SW 1271 (cell line): ENCODE measurements at places on chromosomes 6 and 20.

- no peak for DNase-seq
These were observed 97.0 kb downstream of the TRERF1 start for GRCh38 chr6:42354702-42355101.

- no peak for DNase-seq
These were observed 41.6 kb upstream of the RPN2 start for GRCh38 chr20:37137547-37137946.

- no peak for DNase-seq
These were observed 411.7 kb upstream of the SOX4 start for GRCh38 chr6:21181866-21182265.

GRCh38 chr6:44254191-44255104 lies 2.9 kb downstream of the SLC35B2 start:
- no peak for DNase-seq

DNA sequence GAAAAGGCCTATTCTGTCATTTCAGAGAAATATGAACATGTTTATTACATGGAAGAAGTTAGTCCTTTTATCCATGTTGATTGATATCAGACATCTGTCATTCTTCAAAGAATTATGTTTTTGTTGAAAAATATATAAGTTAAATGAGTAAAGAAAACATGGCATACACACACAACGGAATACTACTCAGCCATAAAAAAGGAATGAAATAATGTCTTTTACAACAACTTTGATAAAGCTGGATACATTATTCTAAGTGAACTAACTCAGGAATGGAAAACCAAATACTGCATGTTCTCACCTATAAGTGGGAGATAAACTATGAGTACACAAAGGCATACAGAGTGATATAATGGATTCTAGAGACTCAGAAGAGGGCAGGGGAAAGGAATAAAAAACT lies 9.3 kb downstream of the FKBP5 start:
- no peak for DNase-seq

DNA sequence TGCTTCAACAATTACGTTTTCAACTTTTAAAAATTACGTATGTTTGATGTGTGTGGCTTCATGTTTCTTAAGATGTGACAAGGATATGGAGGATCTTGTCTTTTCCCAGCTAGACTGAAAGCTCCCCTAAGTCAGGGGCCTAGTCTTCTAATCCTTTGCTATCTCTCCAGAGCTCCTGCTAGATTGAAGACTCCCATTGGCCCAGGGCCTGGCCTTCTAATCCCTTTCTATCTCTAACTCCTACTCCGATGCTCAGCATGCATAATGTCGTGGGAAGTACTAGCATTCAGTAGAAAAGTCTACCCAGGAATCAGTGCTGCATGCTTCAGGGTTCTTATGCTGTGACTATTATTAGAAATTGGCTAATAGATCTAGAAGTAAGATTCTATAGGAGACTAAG lies 144.8 kb upstream of the SUPT3H start:
- DNase-seq, result no peak

DNA sequence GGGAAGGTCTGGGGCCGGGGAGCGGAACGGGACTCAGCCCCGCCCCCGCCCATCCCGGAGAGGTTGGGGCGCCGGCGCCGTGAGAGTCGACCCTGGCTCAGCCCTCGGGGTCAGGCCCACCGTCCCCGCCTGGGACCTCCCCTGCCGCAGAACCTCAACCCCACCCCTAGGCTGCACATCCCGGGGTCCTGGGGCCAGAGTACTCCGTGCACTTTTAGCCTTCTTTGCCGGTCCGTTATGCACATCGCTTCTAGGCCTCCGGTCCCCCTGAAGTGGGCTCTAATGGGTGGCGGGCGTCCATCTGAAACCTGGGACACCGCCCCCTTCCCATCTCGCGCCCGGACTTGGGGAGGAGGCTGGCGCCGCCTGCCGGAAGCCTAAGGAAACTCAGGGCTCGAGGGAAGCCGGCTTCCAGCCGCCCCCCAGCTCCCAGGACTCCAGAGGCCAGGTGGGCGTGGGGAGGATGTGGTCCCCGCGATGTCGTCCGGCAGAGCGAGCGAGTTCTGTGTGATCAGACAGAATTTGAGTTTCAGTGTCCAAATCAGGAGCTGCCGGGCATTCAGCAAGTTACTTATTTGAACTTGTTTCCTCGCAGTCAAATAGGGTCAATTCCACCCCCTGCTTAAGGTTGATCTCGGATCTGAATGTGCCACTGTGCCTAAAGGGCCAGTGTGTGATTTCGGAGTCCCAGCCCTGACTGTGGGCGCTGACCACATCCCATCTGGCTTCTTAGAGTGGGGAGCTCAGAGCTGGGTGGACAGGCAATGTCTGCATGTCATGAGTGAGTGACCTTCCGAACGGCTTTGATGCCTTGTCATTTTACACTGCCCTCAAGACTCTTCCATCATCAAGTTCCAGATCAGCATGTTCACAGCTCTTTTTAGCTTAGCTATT lies 47.6 kb downstream of the CPXM1 start:
- DNase-seq, result no peak

- DNase-seq, result no peak
These were observed 675.8 kb downstream of the HACE1 start for GRCh38 chr6:104183816-104184435.

DNA sequence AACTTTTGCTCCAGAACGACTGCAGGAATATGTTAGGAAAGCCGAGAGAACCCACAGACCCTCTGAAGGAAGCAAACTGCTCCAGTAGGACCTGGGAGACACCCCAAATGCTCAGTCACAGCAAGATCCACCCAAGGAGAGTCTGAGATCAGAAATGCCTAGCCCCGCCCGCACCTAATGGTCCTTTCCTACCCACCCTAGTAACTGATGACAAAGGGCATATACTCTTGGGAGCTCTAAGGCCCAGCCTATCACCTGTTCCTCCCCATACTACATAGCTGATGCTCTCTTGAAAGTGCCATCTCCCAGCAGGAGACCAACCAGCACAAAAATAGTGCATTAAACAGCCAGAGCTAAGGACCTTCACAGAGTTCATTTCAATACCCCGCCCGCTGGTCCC lies 67.6 kb downstream of the CD2AP start:
- no peak for DNase-seq

DNA sequence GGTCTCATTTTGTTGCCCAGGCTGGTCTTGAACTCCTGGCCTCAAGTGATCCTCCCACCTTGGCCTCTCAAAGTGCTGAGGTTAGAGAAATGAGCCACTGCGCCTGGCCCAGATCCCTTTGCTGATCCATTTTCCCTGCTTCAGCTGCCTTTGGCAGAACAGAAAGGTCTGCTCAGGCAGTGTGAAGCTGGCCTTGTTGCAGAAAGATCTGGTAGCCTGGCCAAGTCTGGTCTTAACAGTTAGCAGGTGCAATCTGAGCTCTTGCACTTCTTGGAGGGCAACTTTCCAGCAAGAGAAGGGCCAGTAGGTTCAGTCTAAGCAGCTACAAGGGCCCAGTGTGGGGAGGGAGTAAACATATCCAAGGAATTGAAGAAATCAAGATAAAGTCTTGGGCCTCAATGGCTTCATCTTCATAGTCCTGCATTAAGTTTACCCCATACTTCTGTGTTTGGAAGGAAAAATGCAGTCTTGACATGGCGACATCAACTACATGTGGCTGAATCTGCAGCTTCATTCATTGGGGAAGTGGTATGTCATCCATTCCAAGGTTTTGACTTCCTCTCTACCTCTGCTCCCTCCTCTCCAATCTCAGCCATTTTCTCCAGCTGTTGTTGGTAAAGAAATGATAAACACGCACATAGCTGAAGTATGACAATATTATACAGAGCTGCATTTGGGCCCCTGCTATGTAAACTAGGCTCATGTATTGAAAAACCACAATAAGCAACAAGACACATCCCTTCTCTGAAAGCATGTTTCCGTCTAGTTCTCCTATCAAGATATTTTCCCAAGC lies 39.0 kb upstream of the NEDD9 start:
- no peak for DNase-seq

DNA sequence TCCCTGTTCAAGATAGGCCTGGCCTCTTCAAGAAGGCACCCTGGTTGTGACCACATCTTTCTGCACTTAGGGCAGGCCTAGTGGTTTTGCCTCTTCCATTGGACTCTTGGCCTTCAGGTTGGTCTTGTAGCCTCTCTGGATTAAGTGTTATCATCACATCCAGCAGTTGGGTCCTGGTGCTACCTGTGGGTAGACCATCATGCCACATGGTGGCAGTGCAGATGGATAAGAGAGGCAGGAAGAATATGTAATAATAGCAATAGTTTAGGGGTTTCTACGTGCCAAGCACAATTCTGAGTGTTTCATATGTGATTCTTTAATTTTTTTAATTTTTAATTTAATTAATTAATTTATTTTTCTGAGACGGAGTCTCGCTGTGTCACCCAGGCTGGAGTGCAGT lies 28.5 kb upstream of the SNRPB2 start:
- DNase-seq, result no peak

- DNase-seq, result no peak
These were observed 88.3 kb downstream of the ZHX3 start for GRCh38 chr20:41229259-41229658.

DNA sequence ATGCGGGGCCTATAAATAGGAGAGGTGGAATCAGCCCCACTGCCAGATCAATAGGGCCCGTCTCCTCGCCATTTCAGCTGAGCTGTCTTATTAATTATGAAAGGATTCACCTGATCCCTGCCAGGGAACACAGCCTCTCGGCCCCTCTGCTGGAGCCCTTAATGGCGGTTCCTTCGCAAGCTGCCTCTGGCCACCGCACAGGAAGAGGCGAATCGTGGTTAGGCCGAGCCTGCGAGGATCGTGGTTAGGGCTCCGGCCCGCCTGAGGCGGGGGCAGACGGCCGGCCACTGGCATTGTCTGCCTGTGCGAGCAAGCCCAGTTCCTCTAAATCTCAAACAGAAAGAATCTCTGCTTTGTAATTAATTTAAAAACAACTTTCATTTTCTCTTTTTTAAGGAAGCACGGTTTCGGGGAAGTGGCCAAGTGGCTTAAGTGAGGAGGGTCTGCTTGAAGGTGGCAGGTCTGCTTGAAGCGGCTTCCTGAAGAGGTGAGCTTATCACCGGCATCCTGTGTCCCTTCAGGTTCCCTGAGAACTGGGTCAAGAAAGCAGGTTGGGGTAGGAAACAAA lies 9.2 kb downstream of the NRN1 start:
- no peak for DNase-seq

- no peak for DNase-seq
These were observed 17.0 kb upstream of the ADGRF4 start for GRCh38 chr6:47681201-47681990.

GRCh38 chr6:7235712-7236305 lies 77.2 kb downstream of the SSR1 start:
- no peak for DNase-seq

GRCh38 chr20:5614506-5614905 lies 135.7 kb upstream of the SHLD1 start:
- no peak for DNase-seq

GRCh38 chr6:107626645-107627044 lies 136.7 kb downstream of the SOBP start:
- no peak for DNase-seq

- no peak for DNase-seq
These were observed 20.5 kb downstream of the NPEPL1 start for GRCh38 chr20:58712806-58713731.

- DNase-seq, result no peak
These were observed 20.7 kb downstream of the CNKSR3 start for GRCh38 chr6:154489822-154490221.

DNA sequence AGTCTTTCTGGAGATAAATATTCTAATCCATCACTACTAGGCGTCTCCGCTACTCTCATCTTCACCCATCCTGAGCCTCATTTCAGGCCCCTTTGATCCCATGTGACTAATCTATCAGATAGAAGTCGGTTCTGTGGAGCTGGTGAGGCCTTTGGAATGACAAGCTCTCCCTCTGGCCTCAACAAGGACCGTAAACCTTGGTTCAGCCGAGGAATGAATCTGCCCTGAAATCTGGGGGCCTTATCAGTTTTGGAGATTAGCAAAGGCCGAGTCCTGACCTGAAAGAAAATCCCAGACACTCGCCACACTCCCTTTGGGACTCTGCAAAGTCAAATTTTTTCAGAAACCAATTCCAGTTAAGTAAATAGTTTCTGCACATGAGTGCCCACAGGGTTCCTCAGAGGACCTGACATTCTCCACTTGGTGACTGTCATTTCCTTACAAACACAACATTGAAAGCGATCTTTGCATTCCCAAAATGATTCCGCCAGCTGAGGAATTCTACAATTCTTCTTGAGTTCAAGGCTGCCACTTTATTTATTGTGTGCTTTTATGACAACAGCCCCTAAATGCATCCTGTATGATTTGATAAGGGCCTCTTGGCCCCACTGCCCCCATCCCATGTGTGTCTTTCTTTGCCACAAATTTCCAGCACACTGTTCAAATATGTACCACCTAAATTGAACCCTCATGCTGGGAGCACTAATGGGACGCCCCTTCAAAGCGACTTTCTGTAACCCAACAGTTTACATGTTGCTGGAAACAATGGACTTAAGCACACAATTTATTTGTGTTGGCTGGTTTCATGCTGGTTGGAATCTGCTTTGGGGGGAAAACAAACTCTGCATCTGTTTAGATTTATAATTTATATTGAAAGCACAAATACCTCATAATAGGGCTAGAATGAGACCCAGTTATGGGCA lies 10.0 kb upstream of the RIPOR3 start:
- DNase-seq, result no peak

DNA sequence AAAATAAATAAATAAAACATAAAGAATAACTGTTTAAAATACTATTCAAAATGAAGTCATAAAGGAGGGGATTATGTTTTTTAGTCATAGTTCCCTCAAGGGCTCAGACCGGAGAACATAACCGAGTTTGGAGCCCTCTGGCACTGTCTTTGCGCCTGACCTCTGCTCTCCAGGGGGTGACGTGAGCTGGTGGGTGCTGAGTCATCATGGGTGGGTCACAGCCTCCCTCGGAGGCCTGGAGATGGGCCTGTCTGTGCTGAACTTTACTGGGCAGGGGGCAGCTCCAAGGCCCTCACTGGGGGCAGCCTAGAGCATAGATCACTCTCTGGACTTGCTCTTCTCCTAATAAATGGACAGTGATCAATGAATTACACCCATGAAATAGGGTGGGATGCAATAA lies 3.1 kb upstream of the MAVS start:
- no peak for DNase-seq

DNA sequence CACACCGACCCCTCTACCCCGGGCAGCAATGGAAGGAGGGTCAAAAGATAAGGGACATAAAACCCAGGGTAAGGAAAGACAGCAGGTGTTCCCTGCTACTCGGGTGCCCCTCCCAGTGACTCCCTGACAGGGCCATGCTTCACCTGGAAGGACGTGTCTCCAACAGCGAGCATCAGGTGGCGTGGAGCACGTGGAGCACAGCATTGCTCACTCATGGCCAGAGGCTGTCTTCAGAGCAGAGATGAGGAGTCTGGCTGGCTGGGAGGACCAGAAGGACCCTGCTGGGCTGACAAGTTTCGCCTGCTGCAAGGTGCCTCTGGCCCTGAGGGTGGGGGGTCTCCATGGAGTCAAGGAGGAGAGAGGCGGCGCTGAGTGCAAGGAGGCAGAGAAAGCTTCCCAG lies 15.3 kb upstream of the CDH22 start:
- DNase-seq, result no peak

GRCh38 chr20:23200914-23201313 lies 114.8 kb upstream of the CD93 start:
- DNase-seq, result peak; percentile 24

- DNase-seq, result no peak
These were observed 16.8 kb downstream of the DAAM2 start for GRCh38 chr6:39808964-39809363.
